HAP-1 (cell line): ENCODE measurements at places on chromosomes 5 and 9.

DNA sequence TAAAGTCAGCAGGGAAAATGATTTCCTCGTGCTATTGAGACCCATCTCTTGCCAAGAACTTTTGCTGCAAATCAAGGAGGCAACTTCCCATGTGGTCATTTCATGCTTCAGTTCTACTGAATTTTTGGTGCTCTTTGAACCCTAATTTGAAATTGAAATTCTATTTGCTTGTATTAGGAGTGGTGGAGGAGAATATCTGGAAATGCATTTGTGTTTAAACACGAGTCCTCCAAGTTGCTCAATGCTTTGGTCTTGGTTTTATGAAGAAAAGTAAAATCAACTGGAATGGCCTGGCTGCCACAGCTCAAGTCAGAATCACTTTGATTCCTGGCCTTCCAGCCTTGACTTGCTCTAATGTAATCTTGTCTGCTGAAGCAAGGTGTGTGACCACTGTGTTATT, 613.2 kb downstream of the TLE1 start:
- DNase-seq = no peak

DNA sequence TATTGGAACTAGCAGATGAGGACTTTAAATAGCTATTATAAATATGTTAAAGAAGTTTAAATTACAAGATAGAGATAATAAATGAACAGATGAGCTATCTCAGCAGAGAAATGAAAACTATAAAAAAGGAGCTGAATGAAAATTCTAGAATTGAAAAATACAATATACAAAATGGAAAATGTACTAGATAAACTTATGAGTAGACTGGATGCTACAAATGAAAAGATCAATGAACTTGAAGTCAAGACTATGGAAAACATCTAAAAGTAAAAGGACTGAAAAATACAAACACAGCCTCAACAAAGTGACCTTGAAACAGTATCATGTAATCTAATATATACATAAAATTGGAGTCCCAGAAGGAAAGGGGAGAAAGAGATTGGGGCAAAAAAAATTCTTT, 10.7 kb upstream of the PDLIM4 start:
- no peak for DNase-seq

- no peak for DNase-seq
These were observed 24.4 kb downstream of the SH3TC2 start for GRCh38 chr5:149038336-149039080.

GRCh38 chr9:131720330-131720729, 19.5 kb downstream of the RAPGEF1 start:
- no peak for DNase-seq

- no peak for DNase-seq
These were observed 33.4 kb upstream of the BARHL1 start for GRCh38 chr9:132548751-132549640.

DNA sequence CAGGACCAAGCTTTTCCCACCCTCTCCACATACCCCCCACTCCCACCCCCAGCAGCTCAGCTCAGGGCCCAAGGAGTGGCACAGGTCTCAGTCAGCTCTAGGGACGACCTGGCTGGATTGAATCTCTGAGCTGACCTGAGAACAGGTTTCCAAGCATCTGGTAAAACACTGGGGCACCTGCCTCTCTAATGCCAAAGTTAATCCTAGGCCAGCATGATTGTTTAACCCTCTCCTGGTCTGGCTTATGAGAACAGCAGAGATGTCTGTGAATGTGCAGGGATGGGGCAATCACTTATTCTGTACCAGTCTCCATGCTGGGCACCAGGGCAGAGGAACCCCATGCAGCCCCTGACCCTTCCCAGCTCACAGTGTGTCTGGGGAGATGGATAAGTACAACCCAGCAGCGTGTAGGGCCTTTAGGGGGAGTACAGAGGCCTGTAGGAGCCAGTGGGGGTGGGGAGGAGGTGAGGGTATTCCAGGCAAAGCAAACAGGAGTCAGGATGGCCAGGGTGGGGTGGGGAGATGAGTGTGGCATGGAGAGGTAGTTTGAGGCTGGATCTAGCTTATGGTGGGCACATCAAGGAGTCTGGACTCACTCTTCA, 678 bp upstream of the KIF12 start:
- no peak for DNase-seq

DNA sequence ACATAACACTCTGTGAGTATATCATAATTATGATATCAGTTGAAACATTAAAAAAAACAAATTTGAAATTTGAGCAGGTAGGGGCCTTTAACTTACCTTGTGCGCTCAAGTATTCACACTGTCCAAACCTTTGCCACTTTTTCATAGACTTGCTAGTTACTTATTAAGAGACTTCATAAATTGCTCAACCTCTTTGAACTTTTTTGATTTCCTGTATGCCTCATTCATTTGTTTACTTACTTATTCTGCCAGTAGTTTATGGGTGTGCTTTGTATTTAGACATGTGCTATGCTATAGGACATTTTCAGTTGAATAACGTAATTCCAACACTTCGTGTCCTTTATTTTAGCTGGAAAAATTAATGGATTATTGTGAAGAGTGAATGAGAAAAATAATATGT, 204.8 kb downstream of the HCN1 start:
- no peak for DNase-seq

DNA sequence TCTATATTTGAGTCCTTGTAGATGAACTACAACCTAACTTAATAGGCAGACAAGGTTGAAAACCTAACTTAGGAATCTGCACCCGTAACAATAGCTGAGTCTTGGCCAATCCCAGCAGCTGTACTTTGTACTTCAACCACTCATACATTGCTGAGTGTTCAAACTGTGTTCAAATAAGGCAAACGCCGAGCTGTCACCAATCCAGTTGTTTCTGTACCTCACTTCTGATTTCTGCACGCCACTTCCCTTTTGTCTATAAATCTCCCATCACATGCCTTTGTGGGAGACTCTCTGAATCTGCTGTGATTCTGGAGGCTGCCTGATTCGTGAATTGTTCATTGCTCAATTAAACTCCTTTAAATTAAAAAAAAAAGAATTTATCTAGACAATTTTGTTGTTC, 167.8 kb upstream of the TUT7 start:
- DNase-seq = no peak

- DNase-seq = no peak
These were observed 57.9 kb upstream of the IER5L start for GRCh38 chr9:129235931-129236331.

DNA sequence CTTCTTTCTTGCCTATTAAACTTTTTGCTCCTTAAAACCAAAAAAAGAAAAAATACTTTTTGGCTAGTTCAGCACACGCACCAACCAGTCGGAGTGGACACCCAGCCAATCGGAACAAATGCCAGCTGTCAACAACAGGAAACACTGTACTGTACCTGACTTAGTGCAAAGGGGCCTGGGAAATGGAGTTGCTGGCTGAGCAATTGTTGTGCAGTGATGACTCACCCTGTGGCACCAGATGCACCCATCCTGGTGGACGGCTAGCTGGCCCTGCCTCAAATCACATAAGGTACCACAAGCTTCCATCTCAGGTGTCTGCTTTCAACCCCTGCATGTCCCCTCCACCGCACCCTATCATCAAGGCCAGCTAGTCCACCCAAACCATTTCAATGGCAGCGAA, 20.9 kb downstream of the FOXE1 start:
- no peak for DNase-seq

GRCh38 chr5:135829681-135830383, 4.6 kb upstream of the SLC25A48 start:
- peak; percentile 85 for DNase-seq

GRCh38 chr5:107389775-107390148, 281.0 kb downstream of the EFNA5 start:
- DNase-seq = no peak

DNA sequence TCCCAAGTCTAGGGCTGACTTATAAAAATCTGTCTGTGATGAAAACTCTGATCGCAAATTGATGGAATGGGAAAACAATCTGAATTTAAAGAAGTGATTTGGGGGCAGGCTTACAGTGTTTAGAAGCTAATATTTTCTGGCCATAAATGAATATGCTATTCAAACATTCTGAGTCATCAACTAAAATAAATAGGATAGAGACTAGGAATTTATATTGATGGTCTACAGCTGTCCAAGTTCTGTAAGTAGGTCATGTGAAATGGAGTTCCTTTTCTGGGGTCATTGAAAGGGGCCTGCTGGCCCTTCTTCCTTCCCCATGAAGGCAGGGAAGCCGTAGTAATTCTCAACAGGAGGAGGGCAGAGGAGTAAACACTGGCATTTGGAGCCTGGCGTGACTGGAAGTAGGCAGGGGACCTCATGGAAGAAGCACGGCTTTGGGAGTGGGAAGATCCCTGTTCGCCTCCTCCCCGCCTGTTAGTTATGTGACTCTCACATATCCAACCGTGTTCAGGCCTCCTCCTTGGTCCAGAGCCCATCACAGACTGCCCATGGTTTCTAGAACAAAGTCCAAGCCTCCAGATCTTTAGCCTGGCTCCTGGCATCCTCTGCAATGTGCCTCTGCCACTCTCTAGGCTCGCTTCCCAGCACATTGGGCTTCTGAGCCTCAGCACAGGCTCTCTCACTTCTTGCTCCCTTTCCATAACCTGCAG, 31.7 kb downstream of the ALG2 start:
- no peak for DNase-seq

DNA sequence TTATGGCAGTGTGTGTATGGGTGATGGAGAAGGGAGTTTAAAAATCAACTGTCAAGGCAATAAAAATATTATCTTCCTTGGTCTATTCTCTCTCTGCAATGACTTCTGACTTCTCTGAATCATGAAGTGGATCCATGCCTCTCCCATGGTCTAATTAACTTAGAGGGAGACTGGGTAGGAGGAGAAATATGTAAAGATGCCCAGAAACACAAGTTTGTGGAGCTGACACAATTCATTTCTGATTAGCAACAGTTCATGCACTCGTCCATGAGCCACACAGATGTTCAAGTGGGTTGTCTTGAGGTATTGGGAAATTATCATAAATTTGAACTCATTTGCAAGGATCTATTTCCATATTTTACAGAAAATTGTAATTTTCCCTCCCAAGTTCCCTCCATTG, 38.1 kb downstream of the INSYN2B start:
- no peak for DNase-seq

DNA sequence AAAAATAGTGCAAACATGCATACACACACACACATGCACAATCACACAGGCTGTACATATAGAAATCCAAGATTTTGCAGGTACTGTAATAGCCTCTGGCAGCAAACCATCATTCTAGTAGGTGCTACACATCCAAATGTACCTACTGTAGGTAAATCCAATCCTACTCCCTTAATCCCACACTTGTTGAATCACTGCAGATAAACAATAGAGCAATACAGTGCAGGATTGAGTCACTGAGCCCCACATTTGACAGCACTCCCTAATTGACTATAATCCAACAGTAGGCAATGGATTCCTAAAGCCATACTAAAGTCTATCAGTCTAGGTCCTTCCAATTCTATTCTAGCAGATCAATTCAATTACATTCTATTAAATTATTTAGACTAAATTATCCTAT, 1640.5 kb upstream of the CDH9 start:
- no peak for DNase-seq

- no peak for DNase-seq
These were observed 96.2 kb upstream of the IL6ST start for GRCh38 chr5:56090793-56091460.

DNA sequence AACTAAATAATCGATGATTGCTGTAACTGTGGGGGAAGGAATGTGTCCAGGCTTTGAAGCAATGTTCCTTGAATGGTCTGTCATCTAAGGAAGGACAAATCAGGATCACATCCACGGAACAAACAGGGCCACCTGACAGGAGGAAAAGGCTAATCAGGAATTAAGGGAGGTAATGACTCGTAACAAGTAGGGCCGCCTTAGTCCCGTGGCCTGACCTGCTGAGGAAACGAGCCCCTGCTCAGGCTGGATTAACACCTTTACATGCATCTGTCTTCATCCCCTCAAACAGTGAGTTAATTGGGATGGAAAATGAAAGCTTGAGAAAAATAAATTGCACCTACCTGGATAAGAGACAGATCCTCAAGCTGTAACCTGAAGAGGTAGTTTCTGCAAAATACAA, 227.8 kb downstream of the SEMA5A start:
- no peak for DNase-seq

GRCh38 chr9:98687911-98688310, 20.8 kb downstream of the GABBR2 start:
- no peak for DNase-seq

DNA sequence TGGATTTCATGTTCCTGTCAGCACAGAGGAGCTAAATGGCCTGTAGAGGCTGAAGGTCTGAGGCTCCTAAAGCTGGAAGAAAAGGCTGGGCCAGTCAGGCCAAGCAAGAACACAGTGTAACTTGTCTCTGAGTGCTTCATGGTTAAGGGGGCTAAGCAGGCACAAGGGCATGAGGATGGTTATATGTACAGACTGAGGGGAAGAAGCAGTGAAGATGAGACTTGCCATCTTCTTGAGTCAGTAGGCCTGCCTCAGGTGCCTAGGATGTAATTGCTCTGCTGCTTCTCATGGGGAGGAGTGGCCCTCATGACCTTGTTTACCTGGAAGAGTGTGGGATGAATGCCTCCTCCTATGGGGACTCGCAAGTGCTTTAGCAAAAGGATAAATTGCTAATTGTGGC, 8.7 kb upstream of the PSMD5 start:
- DNase-seq = no peak
